M059J (cell line): ENCODE measurements at places on chromosomes 1 and 21. TPM values are rescaled to one million over a fixed set of nuclear protein-coding genes. Genes with fewer than 3 reads are reported as not detected.

DNA sequence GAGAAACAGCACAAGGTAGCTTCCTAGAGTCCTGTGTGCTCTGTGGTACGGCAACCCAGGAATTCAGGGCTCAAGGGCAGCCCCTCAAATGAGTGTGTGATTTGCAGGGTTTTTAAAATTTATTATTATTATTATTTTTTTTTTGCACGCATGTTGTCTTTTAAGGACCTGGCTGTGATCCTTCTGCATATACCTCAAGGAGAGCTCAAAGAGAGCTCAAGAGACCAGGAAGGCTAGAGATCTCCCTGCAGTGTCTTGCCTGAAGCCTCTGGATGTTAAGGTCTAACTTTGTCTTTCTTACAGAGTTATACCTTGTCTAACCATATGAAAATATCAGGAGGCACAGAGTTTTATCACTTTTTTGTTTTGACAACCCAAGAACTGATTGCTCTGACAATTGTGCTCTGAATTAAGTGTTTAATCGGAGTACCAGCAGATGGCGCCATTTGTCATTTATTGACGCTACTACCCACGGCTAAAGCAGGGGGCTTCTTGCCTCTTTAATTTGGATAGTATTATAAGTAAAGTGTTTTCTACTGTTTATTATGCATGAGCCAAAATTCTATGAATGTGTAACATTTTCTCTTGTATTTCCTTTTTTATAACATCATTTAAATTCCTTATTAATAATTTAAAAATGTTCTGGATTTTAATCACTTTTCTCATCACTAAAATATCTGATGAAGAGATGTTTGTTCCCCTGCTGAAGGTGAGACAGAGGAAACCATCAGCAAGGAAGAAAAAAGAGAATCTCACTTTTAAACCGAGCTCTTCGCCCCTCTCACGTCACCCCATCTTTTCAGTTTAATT, 35.8 kb upstream of the LMO4 start:
- DNase-seq, result peak; percentile 55

- DNase-seq, result no peak
These were observed 201.1 kb upstream of the C1orf87 start for GRCh38 chr1:60274422-60275290.

- DNase-seq, result peak; percentile 55
These were observed 238.0 kb upstream of the TMEM51 start for GRCh38 chr1:14915356-14916054.

GRCh38 chr1:182426442-182427430, 23.2 kb upstream of the RGSL1 start:
- DNase-seq, result no peak

DNA sequence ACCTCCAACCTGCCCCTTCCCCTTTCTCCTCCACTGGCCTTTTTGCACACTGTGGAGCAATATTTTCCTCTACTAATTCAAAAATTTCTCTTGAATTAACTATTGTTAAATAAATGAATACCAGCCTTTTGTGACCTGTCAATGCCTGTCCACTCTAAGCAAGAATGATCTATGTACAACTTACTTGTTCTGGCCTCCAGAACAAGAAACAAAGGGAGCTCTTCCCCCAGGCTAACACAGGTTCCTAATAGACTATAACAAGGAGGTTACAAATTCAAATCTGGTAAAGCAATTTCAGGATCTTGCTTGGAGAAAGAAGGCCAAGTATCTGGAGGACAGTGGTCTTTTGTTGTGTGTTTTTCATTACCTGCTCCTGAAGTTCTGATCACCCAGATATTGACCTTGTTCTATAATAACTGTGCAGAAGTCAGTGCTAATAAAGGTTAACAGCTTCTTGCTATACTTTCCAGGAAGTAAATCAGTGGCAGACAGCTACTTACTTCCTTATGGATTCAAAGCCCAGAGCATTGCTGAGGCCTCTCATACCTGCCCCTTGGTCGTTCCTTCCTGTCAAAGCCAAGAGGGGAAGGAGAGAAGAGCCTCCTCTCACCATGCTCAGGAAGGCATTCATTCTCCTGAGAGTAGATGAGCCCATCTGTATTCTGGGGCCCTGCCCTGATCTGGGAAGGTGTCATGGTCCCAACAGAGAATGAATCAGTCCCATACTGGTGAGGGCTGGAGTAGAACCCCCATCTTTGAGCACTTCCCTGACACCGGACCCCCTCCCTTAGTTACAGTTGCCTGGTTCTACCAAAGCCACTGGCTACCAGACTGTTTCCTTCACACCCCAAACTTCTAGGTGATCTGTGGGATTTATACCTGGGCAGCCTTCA, 56.8 kb downstream of the DESI2 start:
- no peak for DNase-seq

DNA sequence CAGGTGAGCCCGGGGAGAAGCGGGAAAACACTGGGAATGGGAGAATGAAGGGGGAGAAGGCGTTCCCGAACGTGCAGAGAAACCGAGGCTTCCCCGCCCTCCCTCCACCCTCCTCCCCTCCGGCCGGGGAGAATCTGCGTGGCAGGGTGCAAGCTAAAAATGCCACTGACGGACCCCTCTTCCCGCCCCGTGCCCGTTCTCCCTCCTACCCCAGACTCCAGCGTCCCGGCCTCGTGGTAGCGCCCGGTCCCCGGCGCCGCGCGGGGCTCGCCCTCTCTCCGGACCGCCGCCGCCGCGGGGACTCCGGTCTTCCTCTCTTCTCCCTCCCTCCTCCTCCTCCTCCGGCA, 81.6 kb upstream of the AK4 start:
- DNase-seq, result no peak

GRCh38 chr1:48181669-48182367, 40.7 kb upstream of the SLC5A9 start:
- DNase-seq, result no peak

- no peak for DNase-seq
These were observed 139.8 kb upstream of the SPATA6 start for GRCh38 chr1:48611841-48612240.

- no peak for DNase-seq
These were observed 102.7 kb downstream of the LMX1A start for GRCh38 chr1:165253818-165254254.

DNA sequence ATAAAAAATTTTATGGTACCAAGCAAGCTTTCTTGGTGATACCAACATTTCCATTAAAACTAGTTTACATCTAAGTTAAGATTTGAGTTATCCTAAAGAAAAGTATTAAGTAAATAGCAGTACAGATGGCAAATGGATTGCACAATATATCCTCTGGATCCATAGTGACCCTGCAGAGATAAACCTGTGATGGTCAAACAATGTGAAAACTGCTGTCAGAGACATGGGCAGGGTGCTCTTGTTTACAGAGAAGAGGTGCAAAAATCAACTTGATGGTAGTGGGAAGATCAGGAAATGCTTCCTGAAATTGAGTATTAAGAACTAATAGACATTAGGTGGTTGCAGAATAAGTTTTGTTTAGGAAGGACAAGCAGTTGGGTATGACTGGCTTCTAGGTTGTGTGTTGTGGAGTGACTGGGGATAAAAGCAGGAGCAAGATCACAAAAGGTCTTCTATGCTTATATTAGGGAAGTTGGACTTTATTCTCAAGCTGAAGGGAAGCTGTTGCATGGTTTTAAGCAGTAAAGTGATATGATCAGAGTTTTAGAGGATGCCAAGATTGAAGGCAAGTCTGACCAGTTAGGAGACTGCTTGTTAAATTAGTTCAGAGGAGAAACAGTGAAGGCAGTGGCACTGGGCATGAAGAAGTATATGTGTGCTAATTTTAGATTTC, 9.9 kb downstream of the TTC3 start:
- DNase-seq, result no peak

Gene LYPD8
- total RNA-seq, result 0.84 and 3.8 TPM in 2 replicates

Gene RGS4
- total RNA-seq, result 80.4 and 84.8 TPM in 2 replicates

Gene ERRFI1
- 127 and 146 TPM in 2 replicates for total RNA-seq

Gene FCRL6
- total RNA-seq, result not detected in 2 replicates
